Panc1 (cell line): ENCODE measurements at places on chromosomes 13 and 19.

GRCh38 chr19:38009650-38010242, 102.7 kb downstream of the SIPA1L3 start:
- no peak for DNase-seq

DNA sequence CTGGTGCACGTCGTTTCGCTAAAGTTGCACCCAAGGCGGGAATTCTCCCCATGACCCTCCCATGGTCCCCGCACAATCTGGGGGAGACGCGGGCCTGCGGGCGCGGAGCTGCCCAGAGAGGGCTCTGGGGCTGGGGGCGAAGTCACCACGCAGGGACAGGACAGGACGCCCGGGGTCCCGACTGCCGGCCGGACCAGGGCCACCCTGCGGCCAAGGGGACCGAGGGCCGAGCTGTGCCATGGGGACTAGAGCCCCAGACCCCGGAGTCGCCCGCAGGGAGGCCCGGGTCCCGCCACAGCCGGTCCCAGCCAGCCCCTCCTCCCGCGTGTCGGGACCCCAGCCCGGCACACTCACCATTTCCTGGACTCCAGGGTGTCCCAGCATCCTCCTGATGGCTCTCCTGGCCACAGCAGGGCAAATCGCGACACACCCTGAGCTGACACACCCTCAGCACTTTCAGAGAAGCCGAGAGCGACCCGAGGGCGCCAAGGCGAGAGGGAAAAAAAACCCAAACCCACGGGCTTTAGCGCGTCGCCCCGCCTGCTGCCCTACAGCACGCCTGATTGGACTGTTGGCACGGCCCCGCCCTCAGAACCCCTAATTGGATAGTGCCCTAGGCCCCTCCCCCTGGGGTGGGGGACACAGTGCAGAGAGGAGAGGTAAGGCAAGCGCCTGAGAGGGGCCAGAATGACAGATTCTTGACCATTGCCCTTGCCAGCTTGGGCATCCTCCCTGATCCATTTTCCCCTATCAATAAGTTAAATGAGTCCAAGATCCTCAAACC, 28.6 kb downstream of the ZNF44 start:
- DNase-seq: no peak

DNA sequence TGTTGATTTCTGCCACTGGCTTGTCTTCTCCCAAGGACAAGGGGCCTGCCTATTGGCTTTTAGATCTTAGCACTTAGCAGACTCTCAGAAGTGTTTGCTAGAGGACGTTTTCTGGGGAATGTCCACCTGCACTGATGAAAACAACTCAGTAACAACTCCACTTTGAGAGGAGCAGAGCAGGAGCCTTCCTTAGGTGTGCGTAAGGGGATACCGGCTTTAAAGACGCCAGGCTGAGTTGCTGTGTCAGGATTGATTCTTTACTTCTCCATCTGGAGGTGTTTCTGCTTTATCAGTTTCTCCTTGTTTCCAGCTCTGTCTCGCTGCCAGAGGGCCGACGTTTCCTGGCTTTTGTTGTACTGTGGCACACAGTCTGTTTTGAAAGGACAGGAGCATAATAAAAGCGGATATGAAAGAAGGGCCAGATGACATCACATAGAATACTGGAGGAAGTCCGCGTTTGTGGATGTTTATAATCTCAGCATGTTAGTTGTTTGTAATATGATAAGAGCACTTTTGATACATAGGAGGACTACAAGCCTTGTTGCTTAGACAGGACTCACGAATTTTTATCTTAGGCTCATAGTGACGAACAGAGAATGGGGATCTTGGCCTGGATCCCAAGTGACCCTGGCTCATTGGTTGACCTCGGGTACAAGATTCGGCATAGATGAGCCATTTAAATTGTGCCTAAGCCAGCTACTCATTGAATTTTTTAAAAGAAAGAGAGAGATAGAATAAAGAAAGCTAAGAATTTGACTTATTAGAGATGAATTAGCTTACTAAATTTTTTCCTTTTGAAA, 34.6 kb downstream of the COL4A2 start:
- DNase-seq: no peak

- no peak for DNase-seq
These were observed 5.1 kb downstream of the ZNF599 start for GRCh38 chr19:34767951-34768350.

GRCh38 chr13:20980430-20980829, 77.9 kb upstream of the XPO4 start:
- no peak for DNase-seq

GRCh38 chr13:101116826-101117225, 299.5 kb downstream of the NALCN start:
- DNase-seq: no peak

GRCh38 chr13:77979721-77980385, 61.2 kb upstream of the EDNRB start:
- no peak for DNase-seq

DNA sequence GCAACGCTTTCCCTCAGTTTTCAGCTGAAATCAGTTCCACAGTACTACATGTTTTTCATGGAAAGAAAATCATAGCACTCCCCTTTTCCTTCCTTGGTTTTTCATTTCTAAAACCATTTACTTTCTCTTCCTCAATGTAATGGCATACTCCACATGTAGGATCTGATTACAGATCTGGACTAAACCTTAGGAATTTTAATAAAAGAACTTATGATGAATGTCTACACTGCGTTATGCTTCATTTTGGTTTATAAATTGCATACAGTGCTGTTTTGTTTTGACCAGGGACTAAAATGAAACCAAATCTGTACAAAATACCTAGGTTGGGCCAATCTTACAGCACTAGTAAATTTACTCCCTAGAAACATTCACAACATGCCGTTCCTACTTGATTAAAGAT, 589.9 kb downstream of the TBC1D4 start:
- no peak for DNase-seq

- DNase-seq: no peak
These were observed 101.4 kb downstream of the KDM4B start for GRCh38 chr19:5070331-5070730.

DNA sequence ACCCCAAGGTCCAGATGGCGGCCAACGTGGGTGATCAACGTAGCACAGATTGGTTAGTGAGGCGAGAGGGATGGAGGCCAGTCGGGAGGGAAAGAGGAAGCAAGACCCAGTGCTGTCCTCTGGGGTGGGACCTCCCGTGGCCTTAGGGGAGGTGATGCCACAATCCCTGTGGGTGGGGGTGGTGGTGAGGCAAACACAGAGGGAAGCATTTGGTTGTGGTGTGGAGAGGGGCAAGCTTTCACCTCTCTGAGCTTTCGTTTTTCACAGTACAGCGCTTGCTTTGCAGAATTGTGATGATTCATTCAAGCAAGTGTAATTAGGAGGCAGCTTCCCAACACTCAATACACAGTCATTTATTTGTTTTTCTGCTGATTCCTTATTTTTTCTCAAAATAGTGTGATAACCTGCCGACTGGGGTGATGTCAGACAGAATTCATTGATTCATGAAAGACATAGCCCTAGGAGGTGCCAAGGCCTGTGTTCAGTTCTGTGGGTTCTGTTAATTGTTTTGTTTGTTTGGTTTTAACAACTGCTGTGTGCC, 2.4 kb downstream of the LENG8 start:
- no peak for DNase-seq

DNA sequence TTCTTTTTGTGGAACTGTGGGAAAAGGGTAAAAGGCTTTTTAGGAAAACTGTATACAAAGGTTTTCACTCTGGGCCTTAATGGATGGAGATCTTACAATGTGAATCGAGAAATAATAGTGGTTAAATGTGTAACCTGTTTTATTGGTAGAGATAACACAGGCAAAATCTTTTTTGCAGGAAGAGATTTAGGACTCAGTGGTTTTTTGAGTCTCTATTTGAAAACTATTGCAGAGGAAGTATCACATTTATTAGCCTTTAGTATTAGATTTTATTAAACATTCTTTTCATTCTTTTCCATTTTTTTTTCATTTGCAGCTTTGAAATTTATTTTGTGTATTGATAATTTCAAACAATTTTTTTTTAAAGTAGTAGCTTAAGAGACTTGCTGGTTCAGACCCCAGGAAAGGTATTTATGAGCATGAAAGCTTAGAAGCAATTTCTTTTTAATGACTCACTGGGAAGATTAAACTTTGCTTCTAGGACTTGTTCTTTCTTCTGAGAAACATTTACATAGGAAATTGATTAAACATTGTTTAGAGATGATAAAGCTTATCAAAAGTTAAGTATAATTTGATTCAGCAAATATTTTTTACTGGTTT, 10.5 kb downstream of the KLF5 start:
- no peak for DNase-seq

- no peak for DNase-seq
These were observed 469.4 kb downstream of the FOXO1 start for GRCh38 chr13:40197049-40197448.

GRCh38 chr13:29964181-29964845, 113.9 kb upstream of the UBL3 start:
- DNase-seq: no peak

GRCh38 chr13:48292650-48293049, 10.9 kb upstream of the RB1 start:
- no peak for DNase-seq

DNA sequence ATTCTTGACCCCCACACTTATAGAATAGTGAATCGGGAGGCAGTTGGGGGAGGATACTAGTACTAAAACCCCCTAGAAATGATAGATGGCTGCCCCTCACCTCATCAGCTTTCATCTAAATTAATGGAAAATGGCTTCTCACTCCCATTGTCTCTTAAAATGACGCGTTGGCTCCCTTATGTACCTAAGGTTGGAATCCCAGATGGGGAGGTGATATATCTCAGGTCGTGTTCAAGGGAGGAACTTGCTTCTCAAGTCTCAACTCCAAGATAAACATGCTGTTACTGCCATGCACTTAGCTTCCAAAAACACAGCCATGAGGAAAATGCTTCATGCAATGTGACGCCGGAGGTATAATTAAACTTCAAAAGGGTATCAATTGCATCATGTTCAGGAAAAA, 18.8 kb upstream of the UBE2L5 start:
- DNase-seq: no peak

- DNase-seq: no peak
These were observed 104.0 kb downstream of the MYCBP2 start for GRCh38 chr13:77222909-77223308.

- DNase-seq: no peak
These were observed 61.6 kb downstream of the ALOX5AP start for GRCh38 chr13:30796631-30797601.

DNA sequence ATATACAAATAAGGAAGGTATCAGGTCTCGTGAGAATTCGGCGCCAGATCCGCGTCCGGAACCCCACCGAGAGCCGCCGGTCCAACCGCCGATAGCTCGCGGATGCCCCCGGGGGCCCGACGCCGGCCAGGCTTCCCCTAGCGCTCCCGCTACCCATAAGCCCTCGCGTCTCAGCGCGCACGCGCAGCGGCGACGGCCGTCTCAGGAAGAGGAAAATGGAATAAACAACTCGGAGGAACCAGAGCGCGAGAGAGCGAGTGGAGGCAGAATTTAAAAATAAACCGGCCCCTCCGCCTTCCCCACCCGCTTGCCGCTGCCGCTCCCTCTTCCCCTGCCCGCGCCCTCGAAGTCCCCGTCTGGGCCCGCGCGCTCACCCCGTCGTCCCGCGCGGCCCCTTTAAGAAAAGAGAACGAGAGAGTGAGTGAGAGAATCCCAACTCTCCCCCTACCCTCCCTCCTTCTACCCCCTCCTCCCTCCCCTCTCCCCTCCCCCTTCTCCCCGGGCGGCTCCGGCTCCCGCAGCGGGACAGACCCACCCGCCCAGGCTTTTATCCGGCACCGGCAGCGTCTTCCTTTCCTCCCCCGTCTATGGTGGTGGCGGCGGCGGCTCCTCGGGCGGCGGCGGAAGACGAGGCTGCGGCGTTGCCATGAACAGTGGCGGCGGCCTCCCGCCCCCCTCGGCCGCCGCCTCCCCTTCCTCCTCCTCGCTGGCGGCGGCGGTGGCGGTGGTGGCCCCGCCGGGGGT, at the start of gene PAN3:
Gene PAN3, plus strand, starts transcription at position 534 of the 744 bp plus-strand sequence. Its CDS starts 113 bp downstream, at position 647.
- DNase-seq: peak; percentile 25

- no peak for DNase-seq
These were observed 21.5 kb downstream of the URI1 start for GRCh38 chr19:29963576-29963975.

GRCh38 chr19:16106121-16106520, 5.6 kb upstream of the RAB8A start:
- DNase-seq: peak; percentile 36

DNA sequence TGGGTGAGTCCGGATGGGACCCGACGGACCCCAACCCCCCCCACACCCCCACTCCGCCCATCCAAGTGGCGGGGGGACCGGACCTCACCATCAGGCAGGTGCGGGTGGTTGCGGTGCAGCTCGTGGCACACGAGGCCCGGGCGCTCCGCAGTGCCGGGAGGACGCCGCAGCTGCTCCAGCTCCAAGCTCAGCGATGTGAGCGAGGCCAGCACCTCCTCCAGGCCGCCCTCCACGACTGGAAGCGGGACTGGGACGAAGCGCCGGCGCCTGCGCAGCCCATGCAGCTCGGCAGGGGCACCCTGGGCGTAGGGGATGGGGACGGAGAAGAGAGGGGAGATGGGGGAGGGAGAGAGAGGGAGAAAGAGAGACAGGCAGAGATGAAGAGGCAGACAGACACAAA, 30.1 kb upstream of the OLFM2 start:
- no peak for DNase-seq

DNA sequence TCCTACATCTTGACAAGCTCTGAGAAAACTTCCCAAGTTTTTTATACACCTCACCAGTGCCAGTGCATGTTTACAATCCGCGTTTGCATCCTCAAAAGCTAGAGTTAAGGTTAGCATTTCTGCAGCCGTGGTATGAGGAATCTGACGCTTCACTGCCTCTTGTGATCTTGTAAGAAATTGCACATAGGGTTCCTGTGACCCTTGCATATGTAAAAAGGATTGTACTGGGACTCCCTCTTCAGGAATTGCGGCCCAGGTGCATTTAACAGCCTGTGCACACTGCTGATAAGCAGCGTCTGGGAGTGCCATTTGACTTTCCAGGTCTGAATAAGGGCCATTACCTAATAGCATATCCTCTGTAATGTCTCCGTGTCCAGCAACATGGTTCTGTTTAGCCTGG, 15.3 kb downstream of the FPR3 start:
- DNase-seq: no peak

- DNase-seq: no peak
These were observed 139.6 kb downstream of the CACNA1A start for GRCh38 chr19:13366529-13367143.

- DNase-seq: no peak
These were observed at the start of gene C19orf85 for GRCh38 chr19:55464662-55465054. C19orf85 (minus strand) TSS chr19:55464751; CDS start chr19:55464554, 197 bp downstream.
